ENCODE measurements at places on chromosomes 5 and 9. TPM values are rescaled to one million over a fixed set of nuclear protein-coding genes. Genes with fewer than 3 reads are reported as not detected.

Gene NUTM2F
- total RNA-seq = not detected

Gene IRX2
- not detected for total RNA-seq

Gene SH3TC2
- not detected for total RNA-seq

Gene FOXD4L5
- 0.30 TPM for total RNA-seq

GRCh38 chr9:136327304-136327974 lies at the start of gene GPSM1:
Gene GPSM1 (plus strand): TSS chr9:136327539. CDS start chr9:136327696, 157 bp downstream.
- H3K4me1 ChIP-seq = peaks cover 16% of the 10 kb centered on the region
- no peaks in the 10 kb centered on the region for H3K27me3 ChIP-seq
- peak; percentile 25 for DNase-seq
- no peaks in the 10 kb centered on the region for H3K36me3 ChIP-seq

DNA sequence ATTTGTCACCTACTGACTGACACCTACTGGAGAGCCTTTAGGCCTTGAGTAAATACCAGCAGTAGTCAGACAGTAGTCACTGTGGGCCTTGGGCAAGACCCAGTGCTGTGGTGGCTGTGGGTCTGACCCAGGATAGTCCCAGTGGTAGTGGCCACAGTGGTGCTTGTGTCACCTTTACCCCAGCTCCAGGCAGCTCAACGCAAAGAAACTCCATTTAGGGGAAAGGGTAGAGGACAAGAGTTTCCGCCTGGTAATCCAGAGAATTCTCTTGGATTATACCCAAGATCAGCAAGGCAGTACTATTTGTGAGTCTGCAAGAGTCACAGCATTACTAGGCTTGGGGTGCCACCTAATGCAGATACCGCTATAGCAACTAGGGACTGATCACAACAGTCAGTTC lies 28.9 kb downstream of the CERT1 start:
- H3K4me3 ChIP-seq = no peak overlapping the region
- H3K27me3 ChIP-seq = no peaks in the 10 kb centered on the region
- no peaks in the 10 kb centered on the region for H3K4me1 ChIP-seq

- H3K4me1 ChIP-seq = no peaks in the 10 kb centered on the region
- DNase-seq = no peak
- no peak overlapping the region for H3K27ac ChIP-seq
- H3K27me3 ChIP-seq = no peaks in the 10 kb centered on the region
- H3K36me3 ChIP-seq = no peaks in the 10 kb centered on the region
Observed at GRCh38 chr9:6219040-6219439, 3.4 kb downstream of the IL33 start.

DNA sequence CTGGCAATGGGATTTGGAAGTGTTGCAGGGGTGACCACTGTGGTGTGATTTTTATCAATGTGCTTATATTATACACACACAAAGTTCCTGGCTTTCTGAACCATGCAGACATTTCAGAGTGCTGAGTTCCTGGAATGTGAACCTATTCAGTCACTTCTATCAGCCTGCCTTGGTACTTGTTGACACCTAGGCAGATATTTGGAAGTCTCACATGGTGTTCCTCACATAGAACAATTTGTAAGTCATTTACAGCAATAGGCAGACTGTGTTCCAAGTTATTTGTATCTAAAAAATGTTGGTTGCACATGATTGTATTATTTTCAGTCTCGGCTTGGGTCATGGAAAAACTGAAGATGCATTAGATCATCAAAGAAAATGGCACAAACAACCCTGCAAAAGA lies 182.2 kb downstream of the SREK1 start:
- no peak for DNase-seq
- H3K4me1 ChIP-seq = no peaks in the 10 kb centered on the region
- no peaks in the 10 kb centered on the region for H3K36me3 ChIP-seq
- no peak overlapping the region for H3K4me3 ChIP-seq
- H3K27me3 ChIP-seq = no peaks in the 10 kb centered on the region
- H3K27ac ChIP-seq = no peak overlapping the region

GRCh38 chr5:1748845-1749244 lies 50.8 kb downstream of the MRPL36 start:
- no peak overlapping the region for H3K27ac ChIP-seq
- no peaks in the 10 kb centered on the region for H3K4me1 ChIP-seq
- H3K4me3 ChIP-seq = no peak overlapping the region
- no peaks in the 10 kb centered on the region for H3K36me3 ChIP-seq
- H3K27me3 ChIP-seq = no peaks in the 10 kb centered on the region

- no peak overlapping the region for H3K4me3 ChIP-seq
- peaks cover 73% of the 10 kb centered on the region for H3K27me3 ChIP-seq
- no peaks in the 10 kb centered on the region for H3K36me3 ChIP-seq
- no peak for DNase-seq
- H3K27ac ChIP-seq = no peak overlapping the region
Observed at GRCh38 chr5:93578813-93579691, 2.0 kb downstream of the NR2F1-AS1 start.

DNA sequence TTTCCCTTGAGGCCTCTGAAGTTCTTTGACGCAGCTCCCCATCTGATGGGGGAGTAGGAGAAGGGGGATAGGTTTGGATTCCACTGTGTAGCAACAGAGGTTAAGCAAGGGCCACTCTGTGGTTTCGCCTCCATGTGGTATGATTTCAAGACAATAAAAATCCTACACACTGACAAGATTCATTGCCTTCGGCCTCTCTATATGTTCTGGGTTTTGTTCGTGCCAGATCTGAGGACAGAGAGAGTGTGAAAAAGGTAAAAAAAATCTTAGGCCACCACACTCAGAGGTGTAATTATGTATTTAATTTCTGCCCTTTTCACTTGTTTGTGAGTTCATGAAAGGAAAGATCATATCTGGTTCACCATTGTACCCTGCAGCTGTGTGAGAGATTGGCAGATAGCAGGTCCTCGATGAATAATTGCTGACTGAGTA lies 715.2 kb upstream of the ZNF608 start:
- H3K27me3 ChIP-seq = no peaks in the 10 kb centered on the region
- DNase-seq = no peak
- H3K4me1 ChIP-seq = no peaks in the 10 kb centered on the region
- H3K4me3 ChIP-seq = no peak overlapping the region

- H3K36me3 ChIP-seq = peaks cover 8% of the 10 kb centered on the region
- H3K4me1 ChIP-seq = peaks cover 30% of the 10 kb centered on the region
- no peak for DNase-seq
- no peaks in the 10 kb centered on the region for H3K27me3 ChIP-seq
- H3K27ac ChIP-seq = peak overlapping the region; percentile 75
- peak overlapping the region; percentile 89 for H3K4me3 ChIP-seq
Observed at GRCh38 chr9:37902796-37903646, 906 bp downstream of the SLC25A51 start.

GRCh38 chr5:177276886-177277285 lies 26.6 kb downstream of the RAB24 start:
- H3K36me3 ChIP-seq = peaks cover 48% of the 10 kb centered on the region
- H3K4me1 ChIP-seq = no peaks in the 10 kb centered on the region
- no peaks in the 10 kb centered on the region for H3K27me3 ChIP-seq
- H3K27ac ChIP-seq = no peak overlapping the region
- no peak overlapping the region for H3K4me3 ChIP-seq

DNA sequence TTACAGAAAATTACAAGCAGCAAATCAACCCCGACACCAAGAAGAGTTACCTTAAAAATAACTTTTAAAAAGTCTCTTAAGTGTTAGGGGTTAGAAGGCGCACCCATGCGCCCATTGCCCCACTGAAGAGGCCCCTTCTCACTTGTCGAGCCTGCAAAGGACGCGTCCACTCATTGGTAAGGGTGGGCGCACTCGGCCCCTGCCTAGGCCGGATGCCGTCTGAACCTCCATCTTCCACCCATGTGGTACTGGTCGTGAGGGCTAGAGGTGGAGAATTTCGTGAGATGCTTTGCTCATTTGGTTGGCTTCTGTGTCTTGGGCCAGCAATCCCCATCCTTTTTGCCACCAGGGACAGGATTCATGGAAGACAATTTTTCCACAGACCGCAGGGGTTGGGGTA lies 27.5 kb upstream of the LRRC14B start:
- H3K27ac ChIP-seq = no peak overlapping the region
- no peak for DNase-seq
- H3K4me1 ChIP-seq = no peaks in the 10 kb centered on the region
- H3K27me3 ChIP-seq = no peaks in the 10 kb centered on the region
- H3K36me3 ChIP-seq = no peaks in the 10 kb centered on the region
- no peak overlapping the region for H3K4me3 ChIP-seq

DNA sequence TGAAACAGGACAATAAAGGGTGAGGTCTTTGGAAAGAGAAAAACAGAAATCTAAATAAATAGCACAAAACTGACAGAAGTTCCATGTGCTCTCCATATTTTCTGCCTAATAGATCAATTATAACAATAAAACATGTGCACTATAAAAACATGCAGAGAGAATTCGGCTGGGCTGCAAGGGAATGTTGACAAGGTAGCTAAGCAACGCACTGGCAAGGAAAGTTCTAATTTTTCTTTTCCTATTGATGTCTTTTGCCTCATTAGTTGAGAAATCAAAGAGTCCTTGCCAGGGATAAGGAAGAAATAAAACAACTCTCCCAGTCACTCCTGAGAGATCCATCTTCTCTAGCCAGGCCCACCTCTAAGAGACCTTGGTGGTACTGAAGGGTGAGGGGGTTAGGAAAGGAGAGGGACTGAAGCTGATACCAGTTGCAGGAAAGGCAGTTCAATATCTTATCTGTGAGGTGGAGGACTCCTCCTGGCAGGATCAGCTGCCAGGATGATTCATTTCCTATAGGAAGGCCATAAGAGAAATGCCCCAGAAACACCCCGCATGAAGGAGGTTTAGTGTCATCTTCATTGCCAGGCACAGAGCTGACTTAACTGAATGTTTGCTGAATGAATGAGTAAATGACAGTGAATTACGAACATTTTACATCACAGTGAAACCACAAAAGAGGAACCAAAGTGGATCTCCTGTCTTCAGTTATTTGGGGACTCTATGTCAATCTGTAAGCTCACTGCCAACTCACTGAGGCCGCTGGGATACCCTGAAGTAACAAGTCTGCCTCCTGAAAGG lies 63.7 kb upstream of the IFNK start:
- no peaks in the 10 kb centered on the region for H3K36me3 ChIP-seq
- no peak for DNase-seq
- no peak overlapping the region for H3K27ac ChIP-seq

DNA sequence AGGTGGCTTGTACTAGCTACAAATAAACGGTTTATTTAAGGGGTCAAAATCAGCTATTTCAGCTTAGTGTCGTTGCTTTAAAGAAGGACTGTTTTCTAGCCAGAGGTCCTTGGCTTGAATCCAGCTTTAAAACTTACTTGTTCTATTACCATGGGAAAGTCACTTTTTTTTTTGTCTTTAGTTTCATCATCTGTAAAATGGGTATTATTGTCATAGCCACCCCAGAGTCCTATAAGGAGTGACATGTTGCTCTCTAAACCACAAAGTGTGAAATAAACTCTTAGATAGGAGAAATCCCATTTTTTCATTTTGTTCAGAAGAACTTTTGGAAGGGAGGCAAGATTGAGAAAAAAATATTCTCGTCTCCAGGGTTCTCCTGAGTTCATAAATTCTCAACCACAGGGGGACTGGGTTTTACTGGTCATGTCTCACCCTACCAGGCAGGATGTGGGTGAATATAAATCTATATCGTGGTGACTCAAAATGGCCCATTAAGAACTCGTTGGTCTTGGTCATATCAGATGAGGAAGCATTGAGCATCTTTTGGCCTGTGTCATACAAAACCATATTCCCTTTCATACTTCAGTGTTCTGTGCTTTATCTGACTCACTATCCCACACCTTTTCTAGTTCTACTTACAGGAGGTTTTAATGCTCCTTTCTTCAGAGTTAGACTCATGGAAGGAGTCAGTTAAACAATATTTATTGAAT lies 202.7 kb upstream of the NR3C1 start:
- no peak overlapping the region for H3K27ac ChIP-seq
- H3K4me1 ChIP-seq = peaks cover 20% of the 10 kb centered on the region

GRCh38 chr5:34914671-34915138 lies 599 bp downstream of the RAD1 start:
- H3K27me3 ChIP-seq = no peaks in the 10 kb centered on the region
- peaks cover 40% of the 10 kb centered on the region for H3K4me1 ChIP-seq
- DNase-seq = no peak
- peak overlapping the region; percentile 75 for H3K27ac ChIP-seq
- peak overlapping the region; percentile 95 for H3K4me3 ChIP-seq
- H3K36me3 ChIP-seq = peaks cover 19% of the 10 kb centered on the region

DNA sequence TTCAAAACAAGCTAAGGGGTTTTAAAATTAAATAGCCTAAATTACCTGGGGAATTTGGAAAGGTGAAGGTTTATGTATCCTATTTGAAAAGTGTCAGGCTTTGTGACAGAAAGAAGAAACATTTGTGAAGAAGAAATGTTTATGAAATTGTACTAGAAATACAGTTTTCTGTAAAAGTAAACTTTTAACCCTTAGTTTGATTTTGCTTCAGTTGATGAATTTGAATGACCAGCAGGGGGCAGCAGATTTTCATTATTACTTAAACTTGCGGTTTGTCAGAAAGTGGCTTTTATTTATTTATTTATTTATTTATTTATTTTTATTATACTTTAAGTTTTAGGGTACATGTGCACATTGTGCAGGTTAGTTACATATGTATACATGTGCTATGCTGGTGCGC lies 58.1 kb downstream of the NNT start:
- no peaks in the 10 kb centered on the region for H3K4me1 ChIP-seq
- H3K27ac ChIP-seq = no peak overlapping the region
- no peak for DNase-seq
- no peak overlapping the region for H3K4me3 ChIP-seq
- H3K27me3 ChIP-seq = no peaks in the 10 kb centered on the region
- peaks cover 14% of the 10 kb centered on the region for H3K36me3 ChIP-seq

- peaks cover 70% of the 10 kb centered on the region for H3K4me1 ChIP-seq
- H3K4me3 ChIP-seq = no peak overlapping the region
- H3K27me3 ChIP-seq = no peaks in the 10 kb centered on the region
- DNase-seq = no peak
- H3K27ac ChIP-seq = peak overlapping the region; percentile 39
Observed at GRCh38 chr9:113524468-113524867, 60.9 kb downstream of the RGS3 start.

- no peak overlapping the region for H3K27ac ChIP-seq
- H3K4me3 ChIP-seq = no peak overlapping the region
- DNase-seq = no peak
- H3K27me3 ChIP-seq = no peaks in the 10 kb centered on the region
- H3K36me3 ChIP-seq = no peaks in the 10 kb centered on the region
Observed at GRCh38 chr5:83151821-83152220, 74.5 kb downstream of the XRCC4 start.

DNA sequence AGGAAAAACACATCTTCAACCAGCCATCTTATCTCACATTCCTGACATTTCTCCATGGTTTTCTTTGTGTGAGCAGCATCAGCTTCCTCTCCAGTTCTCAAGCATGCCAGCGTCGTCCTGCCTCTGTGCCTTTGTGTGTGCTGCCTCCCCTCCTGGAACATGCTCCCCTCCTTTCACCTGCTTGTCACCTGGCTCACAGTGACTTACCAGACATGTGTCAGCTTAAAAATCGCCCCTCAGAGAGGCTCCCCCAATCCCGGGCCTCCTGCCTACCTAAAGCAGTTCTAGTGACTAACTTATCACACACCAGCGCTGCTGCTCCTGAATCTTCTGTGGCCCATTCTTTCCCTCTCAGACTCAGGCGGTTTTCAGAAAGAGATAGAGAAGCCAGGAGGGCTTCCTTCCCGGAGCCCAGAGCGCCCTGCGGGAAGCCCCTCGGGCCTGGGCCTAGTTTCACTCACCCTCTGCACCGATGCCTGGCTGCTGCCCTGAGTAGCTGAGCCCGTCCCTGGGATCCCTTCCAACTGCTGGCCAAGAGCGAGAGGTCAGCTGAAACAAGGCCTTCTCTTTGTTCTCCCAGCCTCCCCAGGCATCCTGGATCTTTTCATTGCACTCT lies 51.1 kb upstream of the MVB12B start:
- no peaks in the 10 kb centered on the region for H3K4me1 ChIP-seq
- no peaks in the 10 kb centered on the region for H3K36me3 ChIP-seq
- no peak overlapping the region for H3K27ac ChIP-seq
- H3K4me3 ChIP-seq = no peak overlapping the region

- no peaks in the 10 kb centered on the region for H3K27me3 ChIP-seq
- no peak overlapping the region for H3K4me3 ChIP-seq
- H3K36me3 ChIP-seq = no peaks in the 10 kb centered on the region
- no peaks in the 10 kb centered on the region for H3K4me1 ChIP-seq
Observed at GRCh38 chr9:7266911-7267595, 509.3 kb downstream of the KDM4C start.
